Melanocyte of skin (primary cell): ENCODE measurements at places on chromosomes 1 and 21. TPM values are rescaled to one million over a fixed set of nuclear protein-coding genes. Genes with fewer than 3 reads are reported as not detected.

The CYP4A11 gene
- total RNA-seq: not detected in 2 replicates

The C1orf53 gene
- total RNA-seq: 1.4 and 4.3 TPM in 2 replicates

The FCGR2B gene
- 2.9 and 4.1 TPM in 2 replicates for total RNA-seq

The HJV gene
- total RNA-seq: not detected in 2 replicates

The ANGPTL3 gene
- under 0.01 TPM in 2 replicates for total RNA-seq

The SORT1 gene
- 82.3 and 96.1 TPM in 2 replicates for total RNA-seq

The SLC30A10 gene
- total RNA-seq: under 0.01 TPM in 1 of 2 replicates, not detected in the other

The HPDL gene
- total RNA-seq: 5.9 and 10.2 TPM in 2 replicates

The TNN gene
- not detected in 2 replicates for total RNA-seq

The KIF21B gene
- under 0.01 and 0.33 TPM in 2 replicates for total RNA-seq

The GSTM1 gene
- total RNA-seq: 12.2 and 45.6 TPM in 2 replicates

The LRRC8B gene
- 17.9 and 24.0 TPM in 2 replicates for total RNA-seq

The MPZ gene
- total RNA-seq: 0.33 and 0.46 TPM in 2 replicates

The KCNC4 gene
- 0.77 and 1.00 TPM in 2 replicates for total RNA-seq

The IL22RA1 gene
- not detected in 2 replicates for total RNA-seq

The C21orf58 gene
- total RNA-seq: 8.0 and 8.6 TPM in 2 replicates

The TRIM67 gene
- not detected in 2 replicates for total RNA-seq

The SPRR2G gene
- not detected in 2 replicates for total RNA-seq

The ENAH gene
- total RNA-seq: 51.3 and 59.1 TPM in 2 replicates

The HSPA6 gene
- 3.5 and 6.0 TPM in 2 replicates for total RNA-seq

The ARHGAP30 gene
- not detected in 2 replicates for total RNA-seq

The CHI3L2 gene
- under 0.01 and 0.33 TPM in 2 replicates for total RNA-seq

The C1orf87 gene
- total RNA-seq: not detected in 2 replicates

The WDR64 gene
- total RNA-seq: not detected in 2 replicates

The OR10J1 gene
- total RNA-seq: not detected in 2 replicates

The TNFRSF1B gene
- 5.8 and 7.6 TPM in 2 replicates for total RNA-seq

The UBE2U gene
- under 0.01 TPM in 1 of 2 replicates, not detected in the other for total RNA-seq
